ENCODE measurements at places on chromosomes 2 and 18.

- DNase-seq, result no peak
Measured at GRCh38 chr18:76660571-76661192, 161.7 kb upstream of the ZNF236 start.

- DNase-seq, result no peak
Measured at GRCh38 chr2:219612577-219613286, 14.7 kb upstream of the SLC4A3 start.

DNA sequence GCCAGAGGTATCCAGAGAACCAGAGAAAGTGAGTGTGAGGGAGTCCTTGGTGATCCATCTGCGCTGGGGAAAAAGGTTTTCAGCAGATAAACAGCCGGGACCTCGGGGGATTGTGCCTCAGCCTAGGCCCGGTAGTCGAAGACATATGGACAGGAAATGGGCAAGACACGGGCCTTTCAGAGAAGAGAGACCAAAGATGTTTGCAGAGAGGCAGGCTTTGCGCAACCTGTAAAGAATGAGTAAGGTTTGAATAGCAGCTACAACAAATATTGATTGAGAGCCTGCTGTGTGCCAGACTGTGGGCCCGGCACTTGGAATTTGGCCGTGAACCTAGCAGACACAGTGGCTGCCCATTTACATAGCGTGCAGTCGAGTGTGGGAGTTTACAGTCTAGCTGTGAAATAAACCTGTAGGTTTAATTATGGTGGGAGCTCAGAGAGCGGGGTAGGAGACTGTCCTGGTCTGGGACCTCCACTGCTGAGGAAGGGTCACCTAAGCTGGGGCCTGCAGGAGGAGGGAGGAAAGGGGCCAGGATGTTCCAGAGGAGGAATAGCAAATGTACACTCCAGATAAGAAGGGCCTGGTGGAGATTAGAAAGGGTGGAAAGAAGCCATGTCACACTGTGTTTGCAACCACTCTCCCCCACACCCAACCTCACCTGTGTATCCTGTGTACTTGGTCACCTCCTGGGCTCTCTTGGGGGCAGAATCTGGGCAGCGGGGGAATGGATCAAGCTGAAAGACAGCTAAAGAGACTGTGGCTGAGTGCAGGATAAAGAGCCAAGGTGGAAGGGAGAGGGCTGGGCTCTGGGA lies 3.0 kb downstream of the SH2D6 start:
- no peak for DNase-seq

DNA sequence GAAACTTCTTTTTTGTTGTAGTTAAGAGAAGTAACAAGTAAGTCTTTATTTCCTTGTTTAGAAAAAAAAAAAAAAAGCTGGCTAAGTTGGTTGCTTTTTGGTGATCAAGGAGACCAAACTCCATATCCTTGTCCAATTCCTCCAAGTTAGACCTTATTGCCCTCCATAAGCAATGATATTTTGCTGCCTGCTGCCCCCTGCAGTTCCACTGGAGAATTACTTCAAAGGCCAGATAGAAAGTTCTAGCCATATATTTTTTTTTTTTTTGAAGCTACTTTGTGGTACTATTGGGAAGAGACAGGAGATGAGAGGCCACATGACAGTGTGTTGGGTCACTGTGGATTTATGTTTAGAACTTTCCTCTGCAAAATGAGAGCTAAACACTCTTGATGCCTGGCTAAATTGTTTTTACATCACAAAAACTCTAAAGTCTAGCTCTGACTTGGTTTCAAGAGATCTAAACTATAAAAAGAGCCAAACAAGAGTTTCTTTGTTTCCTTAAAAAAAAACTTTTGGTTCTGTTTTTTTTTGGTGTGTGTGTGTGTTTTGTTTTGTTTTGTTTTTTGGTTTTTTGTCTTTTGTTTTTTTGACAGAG lies 80.7 kb upstream of the RASGRP3 start:
- peak; percentile 19 for DNase-seq

- DNase-seq, result no peak
Measured at GRCh38 chr2:78546843-78547242, 478.7 kb upstream of the REG3G start.

- no peak for DNase-seq
Measured at GRCh38 chr2:150280231-150280630, 207.2 kb downstream of the RND3 start.

DNA sequence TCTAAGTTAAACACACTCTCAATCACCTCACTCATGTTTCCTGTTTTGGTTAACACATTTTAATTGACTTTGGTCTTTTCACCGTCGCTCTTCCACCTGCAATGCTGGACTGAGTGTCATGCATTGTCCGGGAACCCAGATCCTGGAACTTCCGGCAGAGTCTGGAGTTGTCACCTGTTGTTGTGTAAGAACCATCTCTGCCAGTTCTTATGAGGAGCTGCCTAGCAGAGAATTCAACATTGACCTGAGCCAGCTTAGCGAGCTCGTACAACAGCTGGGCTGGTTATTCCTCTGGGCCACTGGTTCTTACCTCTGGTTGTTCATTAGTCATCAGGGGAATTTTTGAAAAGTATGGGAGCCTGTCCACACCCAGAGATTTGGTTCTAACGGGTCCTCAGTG lies 75.7 kb downstream of the BCL2L11 start:
- no peak for DNase-seq

GRCh38 chr2:71667256-71668182 lies 214.2 kb downstream of the DYSF start:
- DNase-seq, result no peak

GRCh38 chr18:13871701-13872100 lies 43.6 kb downstream of the MC2R start:
- no peak for DNase-seq

GRCh38 chr2:10990561-10991111 lies 78.9 kb downstream of the KCNF1 start:
- DNase-seq, result no peak

DNA sequence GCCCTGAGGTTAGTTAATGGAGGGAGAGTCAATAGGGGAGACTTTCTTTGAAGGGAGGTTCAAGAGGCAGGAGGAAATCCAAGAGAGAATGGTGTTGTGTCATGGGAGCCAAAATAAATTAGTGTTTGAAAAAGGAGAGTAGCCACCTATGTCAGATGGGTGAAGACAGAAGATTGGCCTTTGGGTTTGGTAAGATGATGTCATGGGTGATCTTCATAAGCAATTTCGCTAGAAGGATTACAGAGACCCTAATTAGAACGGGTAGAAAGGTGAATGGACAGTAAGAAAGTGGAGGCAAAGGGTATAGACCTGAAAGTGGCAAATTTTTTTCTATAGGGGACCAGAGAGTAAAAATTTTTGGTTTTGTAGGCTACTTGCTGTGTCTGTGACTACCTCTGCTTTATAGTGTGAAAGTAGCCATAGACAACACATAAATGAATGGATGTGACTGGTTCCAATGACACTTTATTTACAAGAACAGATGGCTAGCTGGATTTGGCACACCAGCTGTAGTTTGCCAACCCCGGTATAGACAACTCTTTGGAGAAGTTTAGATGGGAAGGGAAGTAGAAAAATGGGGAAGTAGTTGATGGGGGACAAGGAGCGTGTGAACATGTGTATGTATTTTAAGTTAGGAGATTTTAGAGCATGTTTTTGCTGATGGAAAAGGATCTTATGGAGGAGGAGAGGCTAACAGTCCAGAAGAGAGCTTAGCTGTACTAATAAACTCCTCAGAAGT lies 9.3 kb downstream of the STAMBP start:
- no peak for DNase-seq

DNA sequence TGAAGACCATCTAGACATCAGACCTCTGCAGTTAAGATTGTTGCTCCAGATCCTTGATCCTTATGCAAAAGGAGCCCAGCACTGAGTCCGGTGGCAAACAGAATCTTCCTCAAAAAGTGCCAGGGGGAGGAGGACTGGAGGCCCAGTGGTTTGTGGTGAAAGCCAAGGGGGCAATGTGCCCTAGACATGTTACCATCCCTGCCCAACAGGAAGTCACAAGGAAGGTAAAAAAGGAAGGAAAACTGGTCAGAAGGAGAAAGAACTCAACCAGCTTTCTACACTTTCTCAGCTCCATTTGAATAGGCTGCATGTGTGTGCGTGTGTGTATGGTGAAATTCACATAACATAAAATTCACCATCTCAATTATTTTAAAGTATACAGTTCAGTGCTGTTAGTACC lies 25.0 kb upstream of the KDM3A start:
- no peak for DNase-seq

DNA sequence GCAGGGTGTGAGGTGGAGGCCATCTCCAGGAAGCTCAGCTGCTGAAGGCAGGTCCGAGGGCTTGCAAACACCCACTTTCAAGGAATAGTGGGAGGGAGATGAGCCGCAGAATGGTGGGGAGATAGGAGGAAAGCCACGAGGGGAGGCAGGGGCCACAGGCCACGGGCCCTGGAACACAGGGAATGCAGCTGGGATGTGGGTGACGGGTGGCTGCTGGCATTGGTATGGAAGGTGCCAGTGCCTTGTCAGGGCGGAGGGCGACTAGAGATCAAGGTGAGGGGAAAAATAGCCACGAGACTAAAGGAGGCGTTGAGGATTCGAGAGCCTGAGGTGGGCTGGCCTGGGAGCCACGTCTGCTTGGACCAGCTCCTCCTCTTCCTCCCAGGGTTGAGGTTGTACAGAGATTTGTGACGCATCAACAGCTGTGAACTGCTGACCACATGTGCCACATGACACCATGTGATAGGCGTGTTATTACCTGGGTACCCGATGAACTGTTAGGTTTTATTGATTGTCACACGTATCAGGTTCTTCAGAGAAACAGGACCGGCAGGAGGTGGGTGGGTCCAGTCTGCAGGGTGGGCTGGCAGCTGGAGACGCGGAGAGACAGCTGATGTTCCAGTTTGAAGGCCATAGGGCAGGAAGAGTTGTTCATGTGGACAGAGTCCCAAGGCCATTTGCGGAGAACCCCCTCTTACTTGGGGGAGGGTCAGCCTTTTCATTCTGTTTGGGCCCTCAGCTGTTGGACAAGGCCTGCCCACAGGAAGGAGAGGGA lies 9.9 kb downstream of the IMPA2 start:
- no peak for DNase-seq

DNA sequence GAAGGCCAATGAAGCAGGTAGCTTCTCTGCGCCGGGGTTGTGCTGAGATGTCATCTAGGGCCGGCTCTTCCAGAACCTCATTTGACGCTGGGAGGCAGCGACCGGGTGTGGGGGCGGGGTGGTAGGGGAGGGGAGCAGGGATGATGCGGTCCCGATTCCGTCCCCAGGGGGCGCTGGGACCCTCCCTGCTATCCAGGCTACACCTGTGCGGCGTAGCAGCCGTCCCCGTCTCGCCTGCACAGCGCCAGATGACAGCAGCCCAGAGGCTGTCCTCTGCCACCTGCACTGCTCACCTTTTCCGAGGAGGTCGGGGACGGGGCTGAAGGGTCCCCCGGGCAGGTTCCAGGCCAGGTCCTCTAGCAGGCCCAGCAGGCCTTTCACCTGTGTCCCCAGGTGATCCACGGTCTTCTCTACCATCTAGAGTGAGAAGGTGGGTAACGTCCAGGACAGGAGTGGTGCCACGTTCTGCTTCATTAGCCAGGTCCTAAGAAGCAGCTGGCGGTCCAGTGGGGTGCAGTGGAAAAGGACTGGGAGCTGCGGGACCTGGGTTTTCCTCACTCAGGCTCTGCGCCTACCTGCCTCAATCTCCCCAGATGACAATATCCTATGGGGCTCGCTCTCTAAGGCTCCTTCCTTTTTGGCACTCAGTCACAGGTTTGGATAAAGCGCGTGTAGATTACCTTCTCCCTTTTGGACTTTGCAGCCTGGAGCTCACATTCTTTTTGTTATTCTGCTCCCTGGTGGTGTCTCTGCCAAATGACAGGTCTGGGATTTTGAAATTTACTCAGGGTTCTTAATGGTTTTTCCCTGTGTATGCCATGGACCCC lies 56.0 kb upstream of the RAB6C start:
- no peak for DNase-seq

DNA sequence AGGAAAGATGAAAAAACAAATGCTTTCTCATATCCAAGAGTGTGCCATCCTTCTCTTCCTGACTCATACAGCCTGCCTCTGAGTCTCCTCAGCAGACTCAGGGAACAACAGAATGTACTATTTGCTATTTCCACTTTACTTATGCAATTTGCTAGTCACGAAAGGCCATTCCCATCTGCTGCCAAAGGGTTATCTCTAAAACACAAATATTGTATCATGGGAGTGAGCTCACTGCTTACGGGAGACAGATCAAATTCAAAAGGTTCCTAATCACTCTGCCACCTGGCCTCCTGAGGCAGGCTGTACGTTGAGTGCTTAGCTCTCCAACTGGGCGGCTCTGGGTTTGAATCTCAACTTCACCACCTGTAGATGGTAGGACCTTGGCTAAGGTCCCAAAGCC lies 92.0 kb downstream of the GAREM1 start:
- no peak for DNase-seq

GRCh38 chr18:78526275-78526674 lies 453.3 kb upstream of the SALL3 start:
- no peak for DNase-seq

- DNase-seq, result no peak
Measured at GRCh38 chr2:218777276-218777990, 4.5 kb upstream of the CYP27A1 start.

- no peak for DNase-seq
Measured at GRCh38 chr2:167355821-167356220, 467.5 kb downstream of the XIRP2 start.

DNA sequence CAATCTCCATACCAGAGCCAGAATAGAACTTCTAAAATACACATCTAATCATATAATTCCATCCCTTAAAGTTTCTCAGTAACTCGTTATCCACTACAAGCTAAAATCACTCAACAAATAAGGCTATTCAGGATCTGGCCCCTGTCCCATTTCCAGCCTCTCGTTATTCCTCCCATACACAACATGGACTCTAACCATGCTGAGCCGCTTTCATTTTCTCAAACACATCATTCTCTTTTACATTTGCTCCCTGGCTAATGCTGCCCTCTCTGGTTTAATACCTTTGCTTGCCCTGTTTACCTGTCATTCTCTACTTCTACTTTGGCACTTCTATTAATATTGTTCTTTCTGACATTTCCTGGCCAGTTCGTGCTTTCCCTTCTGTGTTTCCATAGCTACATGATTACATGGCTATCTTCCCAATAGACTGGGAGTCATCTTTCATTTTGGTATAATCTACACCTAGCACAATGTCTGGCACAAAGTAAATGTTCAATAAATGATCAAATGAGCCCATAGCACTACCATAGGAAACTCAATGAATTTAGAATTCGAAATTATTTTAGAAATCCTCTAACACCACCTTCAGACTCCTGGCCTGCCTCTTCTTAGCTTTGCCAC lies 163.6 kb upstream of the VRK2 start:
- no peak for DNase-seq

GRCh38 chr18:58896734-58897508 lies 32.2 kb downstream of the ZNF532 start:
- no peak for DNase-seq

DNA sequence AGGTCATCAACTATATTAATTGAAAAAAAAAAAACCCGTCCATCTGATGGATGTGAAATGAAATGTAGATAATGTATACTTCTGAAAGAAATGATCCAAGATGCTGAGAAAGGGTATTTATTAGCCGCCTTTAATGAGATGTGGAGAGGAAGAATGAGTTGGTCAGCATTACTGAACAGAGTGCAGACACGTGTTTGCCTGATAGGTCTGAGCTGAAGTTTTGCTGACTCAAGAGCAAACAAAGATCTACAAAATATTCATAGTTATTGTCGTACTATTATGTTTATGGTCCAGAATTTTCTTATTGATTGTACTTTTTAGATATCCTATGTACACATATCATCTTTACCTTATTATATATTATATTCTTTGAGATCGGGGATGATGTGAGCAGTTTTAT lies 235.3 kb downstream of the RDH14 start:
- no peak for DNase-seq
